M059J (cell line): ENCODE measurements at places on chromosomes 7 and 10.

DNA sequence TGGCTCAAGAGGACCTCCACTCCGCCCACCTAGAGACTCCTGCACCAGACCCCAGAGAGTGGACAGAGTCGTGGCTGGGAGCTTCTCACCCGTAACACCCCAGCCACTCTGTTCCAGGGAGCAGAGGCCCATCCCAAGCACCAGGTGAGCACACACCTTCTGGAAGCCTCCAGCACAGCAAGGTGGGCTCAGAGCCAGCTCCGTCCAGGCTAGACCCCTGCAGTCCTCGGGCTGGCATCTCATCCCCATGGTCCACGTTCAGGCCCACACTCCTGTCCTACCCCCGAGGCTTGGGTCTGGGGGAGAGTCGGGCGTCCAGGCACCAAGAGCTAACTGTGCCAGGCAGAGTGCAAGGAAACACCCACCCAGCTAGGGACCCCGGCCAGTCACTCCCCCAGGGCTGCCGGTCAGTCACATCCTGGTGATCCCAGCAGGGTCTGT lies 13.2 kb downstream of the PDGFA start:
- DNase-seq: no peak

DNA sequence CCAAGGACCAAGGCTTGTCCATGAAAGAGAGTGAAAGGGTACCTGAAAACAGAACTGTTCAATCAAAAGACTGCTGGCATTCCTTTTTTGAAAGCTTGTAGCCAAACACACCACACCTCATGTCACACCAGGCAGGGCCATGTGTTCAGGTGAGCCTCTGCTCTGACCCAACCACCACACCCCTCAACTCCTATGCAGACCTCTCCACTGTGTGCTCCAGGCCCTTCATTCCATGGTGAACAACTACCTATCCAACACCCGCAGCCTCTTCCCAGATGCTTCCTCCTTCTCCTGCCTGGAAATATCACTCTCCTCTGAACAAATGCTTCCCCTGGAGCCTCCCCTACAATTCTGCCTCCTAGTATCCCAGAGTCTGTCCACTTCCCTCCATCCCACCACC lies 166.6 kb downstream of the AVL9 start:
- DNase-seq: no peak

DNA sequence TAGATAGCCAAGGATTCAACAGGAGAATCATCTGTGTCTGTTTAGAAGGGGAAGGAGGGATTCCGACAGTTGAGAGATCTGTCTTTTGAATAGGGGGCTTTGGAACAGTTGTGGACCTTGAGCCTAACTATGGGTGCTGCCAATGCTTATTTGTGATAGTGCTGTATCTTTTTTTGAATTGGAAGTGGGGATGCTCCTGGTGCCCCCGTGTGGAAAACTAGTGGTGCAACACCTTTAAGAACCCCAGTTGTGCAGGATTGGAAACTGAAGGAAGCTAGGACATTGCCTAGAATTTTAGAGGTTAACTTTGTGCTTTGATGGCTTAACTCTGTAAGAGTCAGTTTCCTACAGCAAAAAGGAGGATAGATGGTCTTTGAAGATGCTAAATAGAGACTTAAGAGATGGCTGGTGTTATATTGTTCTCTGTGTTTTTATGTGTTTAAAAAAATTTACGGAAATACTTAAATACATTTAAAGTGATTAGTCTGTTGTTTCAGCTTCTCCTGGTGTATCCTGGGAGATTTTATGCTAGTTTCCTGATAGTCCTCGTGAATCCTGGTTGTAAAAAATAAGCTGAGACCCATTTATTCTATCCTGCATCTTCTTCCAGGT lies 69.3 kb downstream of the AP3M1 start:
- peak; percentile 65 for DNase-seq

GRCh38 chr7:70153933-70154332 lies 555.7 kb downstream of the AUTS2 start:
- DNase-seq: no peak

- peak; percentile 4 for DNase-seq
Measured at GRCh38 chr7:124351950-124352349, 319.1 kb upstream of the TMEM229A start.

DNA sequence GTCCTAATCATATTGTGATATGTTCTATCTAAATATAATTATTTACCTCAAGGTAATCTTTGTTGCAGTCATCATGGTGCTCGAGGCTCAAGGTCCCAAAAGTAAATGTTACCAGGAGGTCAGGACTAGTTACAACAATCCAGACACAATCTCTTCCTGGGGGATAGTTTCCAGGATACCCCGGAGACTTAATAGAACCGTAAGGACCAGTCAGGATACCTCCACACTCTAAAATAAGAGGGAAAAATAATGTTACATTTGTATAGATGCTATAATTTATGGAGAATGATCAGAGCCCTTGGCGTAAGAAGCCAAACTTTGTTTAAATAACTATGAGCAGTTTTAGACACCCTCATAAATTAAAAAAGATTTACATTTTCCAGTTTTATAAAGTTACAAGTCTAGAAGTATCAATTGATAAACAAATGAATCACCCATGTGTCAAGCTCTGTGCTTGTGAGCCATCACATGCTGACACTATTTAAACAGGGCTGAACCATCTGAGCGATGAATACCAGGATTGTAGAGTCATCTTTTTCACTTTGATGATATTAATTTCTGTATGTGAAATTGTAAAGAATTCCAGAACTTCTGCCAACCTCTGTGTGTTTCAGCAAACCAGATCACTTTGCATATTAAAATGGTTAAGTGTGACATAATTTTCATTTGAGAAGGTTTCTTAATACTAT lies 41.3 kb downstream of the CUBN start:
- DNase-seq: peak; percentile 51

GRCh38 chr10:31847515-31847914 lies 81.1 kb downstream of the ARHGAP12 start:
- no peak for DNase-seq
